ENCODE measurements at places on chromosomes 1 and 21.

- DNase-seq = no peak
These were observed 14.3 kb upstream of the IFFO2 start for GRCh38 chr1:18970762-18971161.

DNA sequence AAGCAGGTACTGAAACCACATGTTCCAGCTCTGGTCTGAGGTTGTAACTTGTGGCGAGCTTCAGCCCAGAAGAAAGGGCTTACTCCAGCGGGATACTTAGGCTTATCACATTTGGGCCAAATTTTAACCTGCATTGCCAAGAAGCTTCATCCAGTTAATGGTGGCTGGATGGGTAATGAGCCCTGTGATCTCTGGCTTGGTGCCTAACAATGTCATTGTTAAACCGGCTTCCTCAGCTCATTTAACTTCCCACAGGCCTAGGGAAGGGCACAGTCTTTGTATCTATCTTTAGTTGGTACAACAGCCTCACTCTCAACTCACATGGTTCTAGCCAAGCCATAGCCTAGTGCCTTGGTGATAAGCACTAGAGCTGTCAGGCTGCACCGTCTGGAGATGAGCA lies 43.6 kb upstream of the CCDC190 start:
- no peak for DNase-seq

GRCh38 chr1:72690871-72691270 lies 408.5 kb upstream of the NEGR1 start:
- DNase-seq = no peak

DNA sequence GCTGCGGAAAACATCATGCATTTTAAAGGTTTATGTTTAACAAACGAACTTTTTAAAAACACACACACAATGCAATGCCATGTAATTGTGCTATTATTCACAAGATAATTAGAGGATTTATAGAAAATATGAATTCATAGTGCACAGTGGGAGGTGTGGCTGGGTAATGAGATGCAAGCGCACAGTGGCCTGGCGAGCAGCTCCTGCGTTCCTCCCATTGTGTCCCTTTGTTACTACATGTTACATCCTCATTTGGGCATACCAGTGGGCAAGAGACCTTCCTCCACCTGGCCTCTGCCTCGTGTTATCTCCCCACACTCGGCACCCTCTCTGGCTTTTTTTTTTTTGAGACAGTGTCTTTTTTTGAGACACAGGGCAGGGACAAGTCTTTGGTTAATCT lies 30.0 kb upstream of the TENT5B start:
- no peak for DNase-seq

GRCh38 chr1:178528228-178528952 lies 15.5 kb downstream of the TEX35 start:
- DNase-seq = no peak

DNA sequence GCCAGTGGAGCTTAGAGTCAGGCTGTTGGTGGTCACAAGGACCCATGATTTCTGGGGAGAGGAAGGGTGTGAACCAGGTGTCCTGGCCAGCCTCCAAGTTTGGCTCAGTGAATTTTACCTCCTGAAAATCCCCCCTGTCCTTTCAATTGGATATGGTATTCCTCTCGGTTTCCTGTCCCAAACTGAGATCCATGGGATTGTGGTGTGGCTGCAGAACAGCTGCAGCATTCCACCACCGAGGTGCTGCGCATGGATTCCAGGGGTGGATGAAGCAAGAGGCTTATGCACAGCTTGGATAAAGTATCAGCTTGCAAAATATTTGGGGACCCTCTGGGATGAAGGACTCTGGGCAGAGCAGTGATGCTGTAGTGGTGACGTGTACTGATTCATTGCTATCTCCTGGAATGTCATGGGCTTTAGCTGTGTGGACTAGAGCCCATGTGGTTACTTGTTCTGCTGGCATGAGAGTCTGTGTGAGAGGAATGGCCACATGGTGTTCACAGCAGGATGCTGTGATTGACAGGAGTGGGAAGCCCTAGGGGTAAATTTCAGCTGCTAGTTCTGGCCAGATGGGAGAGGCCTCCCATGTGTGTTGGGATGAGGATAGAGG lies 148.7 kb upstream of the SPAG17 start:
- no peak for DNase-seq

DNA sequence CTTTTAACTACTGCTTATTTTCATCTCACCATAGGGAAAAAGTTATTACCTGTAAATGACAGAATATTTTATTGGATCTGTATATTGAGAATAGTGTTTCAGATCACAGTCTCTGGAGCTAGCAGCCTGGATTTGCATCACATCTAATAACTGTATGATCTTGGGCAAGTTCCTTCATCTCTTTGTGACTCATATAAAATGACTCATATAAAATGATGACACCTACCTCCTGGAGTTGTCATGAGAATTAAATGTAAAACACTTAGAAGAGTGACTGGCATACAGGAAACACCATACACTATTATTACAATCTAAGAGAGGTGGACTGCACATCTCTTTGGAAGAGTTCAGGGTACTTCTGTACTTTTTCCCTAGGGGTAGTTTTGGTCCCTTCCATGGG lies 421.3 kb downstream of the NEGR1 start:
- DNase-seq = no peak

- no peak for DNase-seq
These were observed 136.9 kb downstream of the DISC1 start for GRCh38 chr1:231763456-231763855.

GRCh38 chr1:203065191-203065590 lies 20.6 kb downstream of the MYOG start:
- no peak for DNase-seq

DNA sequence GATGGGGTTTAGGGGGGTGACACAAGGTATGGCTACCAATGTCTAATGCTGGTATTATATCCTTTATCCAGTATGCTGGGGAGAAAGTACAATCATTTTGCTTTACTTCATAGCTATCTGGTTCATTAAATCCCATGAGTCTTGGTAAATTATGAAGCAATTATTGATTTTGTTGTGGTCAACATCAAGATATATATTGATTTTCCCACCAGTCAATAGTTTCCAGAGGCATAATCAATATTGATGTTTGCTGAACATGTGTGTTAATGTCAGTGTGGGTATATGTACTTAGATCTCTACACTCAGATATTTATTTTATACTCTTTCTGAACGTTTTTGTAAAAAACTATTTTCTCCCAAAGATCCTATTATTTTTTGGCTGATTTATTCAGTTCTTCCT lies 155.5 kb downstream of the BACH1 start:
- DNase-seq = no peak

DNA sequence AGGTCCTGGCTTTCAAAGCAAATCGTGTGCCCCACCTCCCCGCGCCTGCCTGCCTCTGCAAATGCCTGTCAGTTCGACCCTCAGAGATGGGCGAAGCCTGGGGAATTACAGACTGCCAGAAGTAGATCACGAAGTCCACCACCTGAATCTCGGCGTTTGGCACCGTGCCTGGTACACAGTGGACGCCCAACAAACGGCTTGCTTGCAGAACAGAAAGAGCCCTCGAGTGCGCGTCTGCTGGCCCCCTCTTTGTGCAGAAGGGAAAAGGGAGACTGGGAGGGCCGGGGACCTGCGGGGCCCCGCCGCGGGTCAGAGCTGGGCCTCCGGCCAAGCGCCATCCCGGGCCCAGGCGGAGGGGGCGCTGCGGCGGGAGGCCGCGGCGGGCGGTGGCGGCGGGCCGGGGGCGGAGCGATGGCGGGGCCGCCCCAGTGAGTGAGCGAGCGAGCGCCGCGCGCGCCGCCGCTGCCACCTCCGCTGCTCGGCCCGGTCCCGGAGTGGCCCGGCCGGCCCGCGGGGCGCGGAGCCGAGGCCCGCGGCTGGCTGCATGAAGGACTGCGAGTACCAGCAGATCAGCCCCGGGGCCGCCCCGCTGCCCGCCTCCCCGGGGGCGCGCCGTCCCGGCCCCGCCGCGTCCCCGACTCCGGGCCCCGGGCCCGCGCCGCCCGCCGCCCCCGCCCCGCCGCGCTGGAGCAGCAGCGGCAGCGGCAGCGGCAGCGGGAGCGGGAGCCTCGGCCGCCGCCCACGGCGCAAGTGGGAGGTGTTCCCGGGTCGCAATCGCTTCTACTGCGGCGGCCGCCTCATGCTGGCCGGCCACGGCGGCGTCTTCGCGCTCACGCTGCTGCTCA lies at the start of gene ZDHHC18:
Gene ZDHHC18, plus strand, starts transcription at position 428 of the 845 bp plus-strand sequence. Its CDS starts 117 bp downstream, at position 545.
- DNase-seq = peak; percentile 58

- no peak for DNase-seq
These were observed 42.3 kb downstream of the NFIA start for GRCh38 chr1:61124696-61125095.

DNA sequence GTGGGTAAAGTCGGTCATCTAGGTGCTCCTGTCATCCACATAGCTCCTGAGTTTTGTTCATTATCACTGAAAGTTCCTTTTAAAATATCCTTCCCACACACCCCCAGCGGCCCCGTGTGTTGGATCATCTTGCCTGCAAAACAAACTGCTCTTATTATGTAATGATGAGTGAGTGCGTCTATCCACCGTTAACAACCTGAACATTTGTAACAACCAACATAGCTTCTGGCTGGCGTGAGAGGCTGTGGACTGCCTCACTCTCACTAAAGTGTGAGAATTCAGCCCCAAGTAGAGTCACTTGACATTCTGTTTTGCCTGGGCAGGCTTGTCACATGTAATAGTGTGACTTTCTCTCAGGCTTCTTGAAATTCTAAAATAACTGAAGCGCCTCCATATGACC lies 14.5 kb upstream of the KCNA2 start:
- DNase-seq = no peak

DNA sequence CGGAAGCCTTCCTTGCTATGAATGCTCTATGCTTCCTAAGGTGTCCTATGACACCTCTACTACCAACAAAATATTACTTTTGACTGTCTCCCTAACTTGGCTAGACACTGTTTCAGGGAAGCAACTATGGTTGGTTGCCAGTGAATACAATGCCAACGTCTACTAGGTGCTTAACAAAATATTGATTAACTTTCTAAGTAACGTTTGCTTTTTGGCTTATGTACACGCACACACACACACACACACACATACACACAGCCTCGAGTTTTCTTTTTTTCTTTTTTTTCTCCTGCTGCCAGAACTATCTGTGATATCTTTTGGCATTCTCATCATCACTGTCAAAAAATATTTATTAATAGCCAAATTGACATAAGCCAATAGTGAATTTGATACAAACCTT lies 864.0 kb downstream of the PLA2G4A start:
- no peak for DNase-seq

GRCh38 chr21:19013916-19014315 lies 610.3 kb upstream of the TMPRSS15 start:
- DNase-seq = no peak

DNA sequence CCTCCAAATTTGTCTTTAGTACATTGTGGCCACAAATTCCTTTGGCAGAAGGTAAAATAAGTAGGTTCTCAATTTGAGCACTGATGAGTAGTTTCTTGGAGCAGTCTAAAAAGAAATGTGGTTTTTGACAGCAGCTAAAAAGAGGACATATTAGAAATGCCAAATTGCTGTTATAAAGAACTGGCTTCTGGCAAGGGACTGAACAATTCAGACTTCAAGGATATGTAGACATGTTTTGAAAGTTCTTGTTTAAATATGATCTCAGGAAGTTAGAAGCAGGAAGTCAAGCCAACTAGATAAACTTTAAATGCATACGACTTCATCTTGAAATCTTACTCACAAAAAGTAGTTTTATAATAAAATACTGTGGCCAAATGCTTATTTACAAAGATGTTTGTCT lies 18.8 kb downstream of the C1orf52 start:
- DNase-seq = no peak

GRCh38 chr1:244065063-244065793 lies 14.1 kb downstream of the ZBTB18 start:
- DNase-seq = no peak

GRCh38 chr1:11934302-11935056 lies at the start of gene PLOD1:
TSS of gene PLOD1 (plus strand) at chr1:11934717. CDS start at chr1:11934780, 63 bp downstream.
- DNase-seq = peak; percentile 78

- peak; percentile 70 for DNase-seq
These were observed 470 bp downstream of the RPRD2 start for GRCh38 chr1:150364231-150365003.

All from prostate gland (tissue), 2 donors.